Stimulated activated CD8-positive, alpha-beta memory T cell treated with anti-CD3 and anti-CD28 coated beads, Interleukin-2, amount 100 ng/mL, for 48 hours (primary cell): ENCODE measurements at places on chromosomes 3 and 15.

DNA sequence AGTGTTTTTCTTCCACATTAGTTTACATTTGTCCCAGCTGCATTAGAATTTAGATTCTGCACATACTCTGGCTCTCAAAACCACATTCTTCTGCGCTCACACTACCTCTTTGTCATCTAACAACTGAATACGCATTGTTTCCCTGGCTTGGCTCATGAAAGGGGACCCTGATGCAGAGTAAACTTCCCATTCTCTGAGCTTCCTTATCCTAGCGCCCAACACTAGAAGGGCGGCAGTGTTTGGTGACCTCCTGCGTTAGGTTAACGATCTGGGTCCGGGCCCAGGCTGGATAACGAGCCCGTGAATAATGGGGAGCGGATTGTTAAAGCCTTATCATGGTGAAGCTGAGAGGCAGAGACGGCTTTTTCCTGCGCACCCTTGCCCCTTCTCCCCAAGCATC is 63.9 kb downstream of the ETV5 start:
- DNase-seq: no peak

DNA sequence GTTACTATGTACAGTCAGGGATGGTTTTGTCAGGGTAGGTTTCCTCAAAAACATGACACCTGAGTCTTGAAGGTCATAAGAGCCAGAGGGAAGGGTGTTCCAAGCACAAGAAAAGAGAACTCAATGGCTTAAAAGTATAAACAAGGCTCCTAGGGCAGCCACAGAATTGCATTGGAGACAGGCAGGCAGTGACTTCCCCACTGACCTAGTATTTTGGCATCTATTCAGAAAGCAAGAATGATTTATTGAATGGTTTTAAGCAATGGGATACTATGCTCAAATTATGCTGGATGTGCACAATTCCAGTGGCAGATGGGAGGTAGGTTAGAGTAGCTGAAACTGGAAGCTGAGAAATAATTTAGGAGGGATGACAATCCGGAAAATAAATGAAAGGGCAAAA is 54.0 kb downstream of the TSC22D2 start:
- DNase-seq: no peak

DNA sequence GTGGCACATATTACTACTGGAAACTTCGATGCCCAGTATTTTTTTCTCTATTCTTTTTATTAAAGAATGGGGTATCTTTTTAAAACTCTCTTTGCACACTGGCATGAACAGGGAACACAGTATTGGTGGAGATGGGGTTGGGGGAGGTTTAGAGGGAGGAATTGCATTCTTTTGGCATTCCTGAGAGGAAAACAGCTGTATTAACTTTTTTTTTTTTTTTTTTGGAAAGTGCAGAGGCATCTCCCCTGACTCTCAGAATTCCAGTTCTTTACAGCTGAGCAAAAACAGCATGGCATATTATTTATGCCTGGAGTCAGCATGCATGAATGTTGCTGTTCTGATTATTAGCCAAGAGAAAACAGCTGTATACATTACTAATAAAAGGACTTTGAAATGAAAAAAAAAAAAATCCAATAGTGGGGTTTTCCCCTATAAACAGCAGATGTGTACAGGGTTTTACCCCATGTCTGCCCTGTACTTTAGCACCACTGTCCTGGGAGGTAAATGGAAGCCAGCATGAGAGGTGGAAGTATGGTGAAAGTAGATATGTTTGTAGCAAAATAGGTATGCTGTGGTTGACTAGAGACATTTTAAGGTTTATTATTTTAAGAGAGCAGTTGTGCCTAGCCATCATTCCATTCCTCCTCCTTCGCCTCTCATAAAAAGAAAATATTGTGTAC is 132.2 kb downstream of the FNDC3B start:
- DNase-seq: no peak

GRCh38 chr15:36356978-36357601 is 222.3 kb upstream of the CDIN1 start:
- DNase-seq: no peak
